Activated CD4-positive, alpha-beta T cell treated with anti-CD3 and anti-CD28 coated beads, Interleukin-2, amount 10 ng/mL, durations not matched to agents 24 days and 14 days (primary cell): ENCODE measurements at places on chromosomes 13 and 19.

GRCh38 chr13:95708391-95708774, 31.4 kb downstream of the DNAJC3 start:
- DNase-seq = peak; percentile 32

- DNase-seq = no peak
These were observed 8.7 kb upstream of the SPATA13 start for GRCh38 chr13:24151864-24152263.

DNA sequence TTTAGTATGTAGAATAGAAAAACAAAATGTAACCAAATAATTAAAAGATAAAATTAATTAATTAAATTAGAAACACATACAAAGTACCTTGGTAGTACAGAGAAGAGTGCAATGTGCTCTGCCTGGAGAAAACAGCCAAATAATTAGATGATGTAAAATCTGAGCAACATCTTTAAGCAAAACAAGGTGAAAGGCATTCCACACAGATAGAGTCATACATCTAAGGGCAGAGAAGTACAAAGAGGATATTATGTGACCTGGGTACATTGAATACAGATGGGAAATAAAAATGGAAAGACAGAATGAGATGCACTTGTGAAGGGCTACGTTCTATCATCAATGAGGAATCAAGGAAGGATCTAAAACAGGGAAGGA, 25.2 kb upstream of the FNDC3A start:
- DNase-seq = no peak

GRCh38 chr19:1847684-1848398, 442 bp downstream of the REXO1 start:
- peak; percentile 80 for DNase-seq

GRCh38 chr13:109135018-109135417, 505.6 kb downstream of the MYO16 start:
- DNase-seq = no peak

DNA sequence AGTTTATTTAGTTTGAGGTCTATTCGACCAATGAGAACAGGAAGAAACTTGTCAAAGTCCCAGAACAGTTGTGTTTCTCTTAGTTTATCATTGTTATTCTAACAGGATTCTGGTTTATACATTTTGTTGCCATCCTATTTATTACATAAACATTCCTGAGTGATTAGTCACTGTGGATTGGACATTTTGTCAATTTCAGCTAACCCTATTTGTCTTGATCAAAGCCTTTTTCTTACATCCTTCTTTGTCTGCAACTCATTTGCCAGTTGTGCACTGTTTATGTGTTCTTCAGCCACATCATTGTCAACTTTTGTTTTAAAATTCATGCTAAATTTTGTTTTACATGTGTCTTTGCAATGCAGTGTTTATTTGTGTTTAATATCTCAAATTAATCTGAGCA, 886.0 kb upstream of the SLC10A2 start:
- DNase-seq = no peak

DNA sequence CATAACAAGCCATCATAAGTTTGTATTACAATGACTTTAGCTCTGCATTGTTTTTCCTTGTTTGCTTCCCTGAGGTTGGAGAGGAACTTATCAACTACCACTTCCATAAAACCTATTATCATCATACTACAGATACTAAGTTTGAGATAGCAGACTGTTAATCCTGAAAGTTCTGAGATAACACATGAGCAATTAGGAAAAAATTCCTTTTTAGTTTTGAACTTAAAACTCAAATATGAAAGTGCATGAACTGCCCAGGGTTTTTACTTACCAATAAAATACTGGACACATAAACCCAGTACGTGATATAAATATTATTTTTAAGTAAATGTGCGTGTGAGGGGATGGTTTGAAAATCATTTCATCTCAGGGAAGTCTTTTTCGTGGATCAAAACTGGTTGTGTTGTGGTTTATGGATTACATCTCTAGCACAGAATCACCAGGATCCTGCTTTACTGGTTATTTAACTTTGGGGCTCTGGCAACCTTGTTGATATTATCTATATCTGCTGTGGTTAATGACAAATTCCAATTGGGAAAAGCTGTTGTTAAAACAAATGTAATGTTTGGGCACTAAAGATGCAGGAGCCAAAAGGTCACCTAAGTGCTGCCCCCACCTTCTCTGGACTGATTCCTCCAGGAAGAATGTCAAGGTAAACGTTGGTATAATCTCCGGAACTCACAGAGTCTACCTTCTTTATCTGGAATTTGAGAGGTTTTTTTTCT, 12.4 kb downstream of the CDX2 start:
- no peak for DNase-seq

GRCh38 chr13:26095846-26096610, 44.2 kb upstream of the SHISA2 start:
- DNase-seq = peak; percentile 37

DNA sequence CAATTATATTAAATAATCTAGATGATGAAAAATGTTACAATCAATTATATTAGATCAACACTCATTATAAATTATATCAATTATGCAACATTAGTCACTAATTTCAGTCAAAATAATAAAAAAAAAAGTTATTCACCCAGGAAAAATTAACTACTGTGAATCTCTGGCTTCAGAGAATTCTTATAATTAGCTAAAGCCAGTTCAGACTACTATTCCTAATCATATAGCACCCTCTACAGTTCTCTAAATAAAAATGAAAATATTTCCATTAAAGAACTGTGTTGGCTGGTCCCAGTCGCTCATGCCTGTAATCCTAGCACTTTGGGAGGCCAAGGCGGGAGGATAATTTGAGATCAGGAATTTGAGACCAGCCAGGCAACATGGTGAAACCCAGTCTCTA, 33.0 kb downstream of the XPO4 start:
- DNase-seq = no peak

GRCh38 chr19:3710265-3710812, 2.2 kb downstream of the TJP3 start:
- DNase-seq = no peak

GRCh38 chr13:32752997-32753606, 166.8 kb downstream of the PDS5B start:
- DNase-seq = no peak
